ENCODE measurements at places on chromosomes 3 and 15. TPM values are rescaled to one million over a fixed set of nuclear protein-coding genes. Genes with fewer than 3 reads are reported as not detected.
A peak's percentile ranks its signal among the peaks of the same experiment; 100 is the strongest.

The GPR27 gene
- total RNA-seq, result 2.6 TPM

The SEMA6D gene
- total RNA-seq, result 1.0 TPM

The PIF1 gene
- total RNA-seq, result 17.5 TPM

DNA sequence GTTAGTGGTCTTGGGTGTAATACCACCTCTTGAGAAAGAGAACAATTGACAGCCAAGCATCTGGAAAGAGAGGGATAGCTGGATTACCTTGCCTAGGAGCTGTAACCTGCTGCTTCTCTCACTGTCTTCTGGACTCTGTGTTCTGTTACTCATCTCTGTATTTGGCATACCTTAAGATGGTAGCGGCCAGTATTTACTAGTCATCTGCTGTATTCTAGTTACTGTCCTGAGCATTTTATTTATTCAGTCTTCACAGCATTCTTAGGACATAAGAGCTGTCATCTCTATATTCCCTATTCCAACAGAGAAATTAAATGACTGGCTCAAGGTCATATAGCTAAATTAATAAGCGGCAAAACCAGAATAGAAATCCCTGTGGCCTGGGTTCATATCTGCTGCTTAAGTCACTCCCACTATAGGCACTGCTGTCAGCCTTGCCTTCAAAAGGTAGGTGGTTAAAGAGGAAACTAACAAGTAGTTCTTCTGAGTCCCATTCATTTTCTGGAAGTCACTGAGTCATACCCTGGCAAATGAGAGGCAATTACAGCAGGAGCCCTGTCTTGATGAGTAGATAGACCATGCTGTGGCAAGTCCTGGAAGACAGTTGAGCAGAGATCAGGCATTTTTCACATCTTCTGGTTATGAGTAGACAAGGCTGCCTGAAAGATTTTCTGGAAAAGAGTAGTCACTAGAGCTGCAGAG lies 68.2 kb downstream of the RAB7A start:
- peaks cover 14% of the 10 kb centered on the region for H3K4me1 ChIP-seq
- peak overlapping the region; percentile 9 for H3K27ac ChIP-seq
- no peaks in the 10 kb centered on the region for H3K27me3 ChIP-seq
- H3K4me3 ChIP-seq, result no peak overlapping the region

GRCh38 chr3:10366651-10367101 lies 45.8 kb upstream of the SEC13 start:
- no peaks in the 10 kb centered on the region for H3K36me3 ChIP-seq
- H3K4me3 ChIP-seq, result no peak overlapping the region
- no peak overlapping the region for H3K27ac ChIP-seq
- peaks cover 22% of the 10 kb centered on the region for H3K27me3 ChIP-seq
- H3K4me1 ChIP-seq, result no peaks in the 10 kb centered on the region

- DNase-seq, result peak; percentile 1
- no peak overlapping the region for H3K4me3 ChIP-seq
- H3K36me3 ChIP-seq, result no peaks in the 10 kb centered on the region
- peaks cover 27% of the 10 kb centered on the region for H3K4me1 ChIP-seq
- H3K27ac ChIP-seq, result peak overlapping the region; percentile 65
- H3K27me3 ChIP-seq, result no peaks in the 10 kb centered on the region
Measured at GRCh38 chr3:138774529-138775253, 60.0 kb downstream of the PIK3CB start.

- no peaks in the 10 kb centered on the region for H3K36me3 ChIP-seq
- no peak overlapping the region for H3K4me3 ChIP-seq
- DNase-seq, result no peak
- H3K27ac ChIP-seq, result no peak overlapping the region
Measured at GRCh38 chr3:172449466-172450149, 1.4 kb upstream of the GHSR start.

Measured in esophagus squamous epithelium (tissue), 5 donors.